ENCODE measurements at places on chromosomes 2 and 18.
A peak's percentile ranks its signal among the peaks of the same experiment; 100 is the strongest.

GRCh38 chr2:81163583-81163982 lies 859.0 kb upstream of the LRRTM1 start:
- no peak for DNase-seq

GRCh38 chr18:48785091-48785614 lies 165.6 kb downstream of the SMAD7 start:
- DNase-seq, result no peak

DNA sequence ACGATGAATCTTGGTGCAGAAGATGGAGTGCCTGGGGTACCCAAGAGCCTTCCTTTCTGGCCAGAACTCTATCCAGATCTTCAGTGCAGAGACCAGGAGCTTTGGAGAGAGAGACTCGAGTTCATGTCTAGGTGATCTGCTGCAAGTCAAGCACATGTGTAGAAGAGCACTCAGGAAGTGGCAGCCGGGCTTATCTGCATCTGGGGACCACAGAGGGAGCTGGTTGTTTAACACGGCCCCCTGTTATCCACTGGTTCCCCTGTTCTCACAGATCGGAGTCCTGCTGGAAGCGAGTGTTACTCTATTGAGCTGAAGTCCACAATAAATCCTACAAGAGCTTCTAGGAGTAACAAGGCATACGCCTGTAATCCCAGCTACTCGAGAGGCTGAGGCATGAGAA lies 128.3 kb downstream of the ACOXL start:
- DNase-seq, result no peak

DNA sequence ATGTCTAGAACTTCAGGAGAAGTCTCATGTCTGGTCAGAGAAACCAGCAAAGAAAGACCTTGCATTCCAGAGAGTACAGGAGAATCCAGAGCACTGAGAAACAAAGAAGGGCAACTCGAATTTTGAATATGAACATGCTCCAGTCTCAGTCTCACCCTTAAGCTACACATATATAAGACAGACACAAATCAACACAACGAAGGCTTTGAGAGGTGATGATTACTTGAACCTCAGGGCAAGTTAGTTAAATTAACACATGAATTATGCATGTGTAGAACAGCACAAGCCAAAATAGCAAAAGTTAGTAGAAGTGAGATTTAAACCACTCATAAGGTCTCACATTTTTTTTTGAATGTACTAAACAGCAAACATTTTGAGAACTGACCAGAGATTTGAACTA lies 29.0 kb upstream of the DOK6 start:
- no peak for DNase-seq

DNA sequence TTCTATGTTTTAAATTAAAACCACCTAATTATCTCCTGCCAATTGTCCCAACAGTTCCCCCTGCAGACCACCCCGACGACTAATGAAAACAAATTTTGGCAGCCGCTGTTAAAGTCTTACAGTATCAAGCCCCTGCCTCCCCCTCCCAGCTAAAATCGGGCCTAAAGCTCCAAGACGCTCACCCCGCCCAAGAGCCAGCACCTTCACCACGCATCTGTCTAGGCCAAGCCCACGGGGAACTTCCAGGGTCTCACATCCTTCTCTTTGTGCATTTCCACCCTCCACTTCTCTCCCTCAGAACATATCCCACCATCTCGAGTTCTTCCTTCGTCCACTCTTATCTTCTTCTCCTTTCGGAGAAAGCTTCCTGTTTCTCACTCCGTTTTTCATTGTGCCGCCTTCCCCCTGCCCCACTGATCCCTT lies 445 bp downstream of the PRPF40A start:
- peak; percentile 3 for DNase-seq

DNA sequence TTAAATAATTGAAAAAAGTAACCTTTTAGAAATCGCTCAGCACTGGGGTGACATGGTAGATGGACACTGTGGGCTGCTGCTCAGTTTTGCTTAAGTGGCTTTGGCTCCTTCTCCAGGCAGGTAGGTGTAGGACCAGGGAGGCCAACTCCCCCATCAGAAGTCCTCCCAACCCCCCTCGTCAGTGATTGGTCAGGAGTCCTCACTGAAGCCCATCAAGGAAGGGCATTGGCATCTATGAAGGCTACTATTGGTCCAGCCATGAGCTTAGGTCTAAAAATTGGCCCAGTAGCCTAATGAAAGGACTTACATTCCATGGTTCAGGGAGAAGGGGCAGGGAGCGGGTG lies 34.7 kb downstream of the ST3GAL5 start:
- no peak for DNase-seq

DNA sequence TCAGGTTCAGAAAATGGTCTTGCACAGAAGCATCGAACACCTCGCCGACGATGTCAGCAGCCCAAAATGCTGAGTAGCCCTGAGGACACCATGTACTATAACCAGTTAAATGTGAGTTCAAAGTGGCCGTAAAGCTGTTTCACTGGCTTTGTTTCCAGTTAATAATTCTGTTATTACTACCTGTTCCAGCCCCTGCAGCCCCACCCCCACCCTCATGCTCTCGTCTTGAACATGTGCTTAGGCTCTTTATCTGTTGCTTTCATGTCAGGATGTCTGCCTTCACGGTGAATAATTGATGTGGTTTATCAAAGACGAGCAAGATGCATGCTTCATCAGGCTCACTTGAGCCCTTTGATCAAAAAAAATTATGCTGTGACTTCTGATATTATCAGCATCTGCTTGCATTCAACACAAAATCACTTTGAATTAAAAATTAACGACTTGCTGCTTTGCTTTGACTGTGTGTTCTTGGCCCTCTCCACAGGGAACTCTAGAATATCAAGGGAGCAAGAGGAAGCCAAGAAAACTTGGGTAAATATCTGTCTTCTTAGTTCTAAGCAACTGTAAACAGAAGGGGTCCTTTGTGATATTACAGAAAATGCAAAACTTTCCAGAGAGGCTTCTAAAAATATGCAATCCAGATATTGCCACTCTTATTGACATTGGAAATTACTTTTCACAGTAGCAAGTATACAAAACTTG lies 63.4 kb upstream of the SP5 start:
- DNase-seq, result no peak

- DNase-seq, result no peak
Measured at GRCh38 chr2:70474256-70474848, 79.3 kb downstream of the TGFA start.

DNA sequence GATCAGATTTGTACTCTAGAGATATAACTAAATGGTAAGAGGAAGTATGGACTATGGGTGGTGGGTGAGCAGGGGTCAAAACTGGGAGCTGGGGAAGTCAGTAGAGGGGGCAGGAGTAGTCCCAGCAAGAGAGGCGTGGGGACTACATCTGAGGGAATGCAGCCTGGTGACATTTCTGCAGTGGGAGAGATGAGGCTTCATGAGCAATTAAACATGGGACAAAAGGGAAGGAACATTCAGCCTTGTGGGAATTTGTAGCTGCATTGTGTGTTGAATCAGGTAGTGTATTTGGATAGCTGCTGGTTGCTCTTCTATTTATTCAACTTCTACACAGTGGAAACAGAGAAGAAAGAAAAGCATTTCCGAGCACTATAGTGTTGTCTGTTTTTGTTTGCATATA lies 3.6 kb downstream of the CNOT11 start:
- no peak for DNase-seq

GRCh38 chr2:175864137-175864850 lies 137.8 kb downstream of the LNPK start:
- DNase-seq, result no peak

GRCh38 chr2:161241894-161242293 lies 66.3 kb upstream of the PSMD14 start:
- DNase-seq, result no peak

DNA sequence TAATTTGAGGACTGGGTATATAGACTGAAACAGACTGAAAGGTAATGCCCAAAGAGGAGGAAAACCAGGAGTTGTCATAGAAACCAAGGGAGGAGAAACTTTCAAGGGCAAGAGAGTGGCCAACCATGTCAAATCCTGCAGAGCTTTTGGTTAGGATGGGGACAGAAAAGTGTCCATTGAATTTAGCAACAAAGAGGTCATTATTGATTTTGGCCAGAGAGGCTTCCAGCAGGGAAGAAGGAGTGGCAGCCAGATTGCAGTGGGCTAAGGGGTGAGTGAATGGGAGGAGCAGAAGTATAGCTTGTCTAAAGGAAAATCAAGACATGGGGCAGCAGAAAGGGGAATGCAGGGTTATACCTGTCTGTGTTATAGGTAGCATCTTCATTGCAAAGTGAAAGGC lies 194.0 kb downstream of the CAMKMT start:
- no peak for DNase-seq

DNA sequence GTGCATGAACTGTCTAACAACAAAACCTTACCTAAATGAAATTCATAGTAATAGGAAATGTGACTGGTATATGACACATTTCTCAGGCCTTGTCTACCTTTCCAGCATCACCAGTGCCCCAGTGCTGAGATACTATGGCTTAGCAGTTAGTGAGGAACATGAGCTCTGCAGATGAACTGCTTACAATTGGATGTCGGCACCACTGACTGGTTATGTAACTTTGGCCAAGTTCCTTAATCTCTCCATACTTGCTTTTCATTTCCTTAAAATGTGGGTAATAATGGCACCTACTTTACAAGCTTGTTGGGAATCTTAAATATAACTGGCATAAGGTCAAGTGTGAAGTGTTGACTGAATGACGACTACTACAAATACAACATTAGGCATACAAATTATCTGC lies 136.3 kb downstream of the OLA1 start:
- DNase-seq, result no peak

DNA sequence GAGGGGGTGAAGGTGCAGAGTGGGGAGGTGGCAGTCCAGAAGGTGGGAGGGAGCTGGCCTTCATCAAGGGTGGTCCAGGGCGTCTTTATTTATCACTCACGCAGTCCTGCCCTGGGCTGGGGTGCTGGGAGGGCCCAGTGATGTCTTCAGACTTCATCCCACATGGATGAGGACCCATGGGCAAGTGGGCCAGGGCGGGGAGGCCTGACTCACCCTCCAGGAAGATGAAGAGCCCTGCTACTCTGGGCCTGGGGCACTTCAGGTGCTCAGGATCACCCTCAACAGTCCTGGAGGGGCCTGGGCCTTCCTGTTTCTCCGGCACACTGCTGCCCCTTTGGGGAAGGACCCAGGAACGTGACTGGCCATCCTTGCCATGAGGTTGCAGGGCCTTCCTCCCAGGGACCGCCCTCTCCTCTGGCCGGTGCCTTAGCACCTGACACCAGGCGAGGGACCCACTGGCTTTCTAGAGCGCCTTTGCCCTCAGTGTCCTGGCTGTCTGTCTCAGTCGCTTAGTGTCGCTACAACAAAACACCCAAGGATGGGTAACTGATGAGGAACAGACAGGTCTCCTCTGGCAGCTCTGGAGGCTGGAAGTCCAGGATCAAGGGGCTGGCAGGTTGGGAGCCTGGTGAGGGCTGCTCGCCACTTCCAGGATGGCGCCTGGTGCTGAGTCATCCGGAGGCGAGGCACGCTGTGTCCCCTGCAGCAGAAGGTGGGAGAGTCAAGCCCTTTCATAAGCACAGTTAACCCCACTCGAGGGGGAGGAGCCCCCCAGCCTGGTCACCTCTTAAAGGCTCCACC lies 57.8 kb upstream of the HS6ST1 start:
- DNase-seq, result no peak
